ENCODE measurements at places on chromosomes 4 and X.
A peak's percentile ranks its signal among the peaks of the same experiment; 100 is the strongest.

DNA sequence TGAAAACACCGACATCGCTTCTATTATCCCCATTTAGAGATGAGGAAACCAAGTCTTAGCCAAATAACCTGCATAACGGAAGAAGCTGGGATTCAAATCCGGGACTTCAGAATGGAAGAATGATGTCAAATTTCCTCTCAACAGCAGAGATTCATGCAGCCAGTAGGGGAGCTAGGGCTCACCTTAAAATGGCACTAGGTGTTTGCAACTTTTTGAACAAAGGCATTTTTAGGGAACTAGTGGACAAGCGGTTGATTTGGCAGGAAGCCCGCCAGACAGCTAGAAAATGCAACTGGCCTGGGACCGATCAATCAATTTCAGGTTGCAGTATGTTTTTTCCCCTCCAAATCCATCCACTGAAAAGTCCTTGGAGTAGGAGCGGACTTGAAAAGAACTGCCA, 224.2 kb downstream of the PTTG2 start:
- DNase-seq = peak; percentile 35

DNA sequence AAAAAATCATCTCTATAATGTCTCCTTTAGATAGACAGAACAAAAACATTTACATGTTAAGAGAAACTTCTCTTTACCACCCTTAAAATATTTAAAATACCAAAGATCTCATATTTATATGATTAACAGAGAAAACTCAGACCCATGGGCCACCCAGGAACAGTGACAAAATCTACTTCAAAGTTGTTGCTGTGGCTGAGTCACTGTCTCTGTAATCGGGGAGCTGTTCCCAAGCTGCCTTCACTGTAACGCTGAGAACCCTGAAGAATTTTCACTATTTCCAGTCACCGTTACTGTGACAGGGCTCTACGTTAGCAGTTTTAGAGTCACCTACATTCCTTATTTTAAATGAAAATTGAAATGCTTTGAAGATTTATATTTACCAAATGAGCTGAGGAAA, 9.0 kb upstream of the DAPP1 start:
- no peak for DNase-seq

GRCh38 chrX:50707405-50707804, 106.6 kb downstream of the SHROOM4 start:
- DNase-seq = no peak

DNA sequence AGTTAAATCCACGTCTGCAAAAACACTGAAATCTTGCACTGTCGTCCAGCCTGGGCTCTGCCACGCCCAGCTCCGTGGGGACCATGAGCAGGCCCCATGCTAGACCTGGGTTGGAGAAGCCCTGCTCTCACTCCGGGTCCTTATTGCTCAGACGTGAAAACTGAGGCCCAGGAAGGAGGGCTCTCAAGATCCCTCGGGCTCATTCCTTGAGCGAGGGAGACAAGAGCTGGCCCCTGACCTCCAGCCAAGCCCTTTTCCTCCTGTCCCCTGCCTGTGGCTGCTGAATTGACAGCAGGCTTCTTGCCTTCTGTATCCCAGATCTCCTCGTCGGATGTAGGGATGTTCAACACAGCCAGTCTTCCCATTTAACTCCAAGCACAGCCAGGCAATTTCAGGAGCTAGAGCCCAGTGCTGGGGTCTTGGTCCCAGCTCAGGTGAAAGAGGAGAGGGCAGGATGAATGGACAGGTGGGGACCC, 109.5 kb downstream of the CPZ start:
- DNase-seq = no peak

GRCh38 chrX:786441-786881, 155.9 kb downstream of the SHOX start:
- DNase-seq = no peak

All from GM12865 (cell line).